Liver (tissue), 10 donors: ENCODE measurements at places on chromosomes 1 and 21. TPM values are rescaled to one million over a fixed set of nuclear protein-coding genes. Genes with fewer than 3 reads are reported as not detected.

DNA sequence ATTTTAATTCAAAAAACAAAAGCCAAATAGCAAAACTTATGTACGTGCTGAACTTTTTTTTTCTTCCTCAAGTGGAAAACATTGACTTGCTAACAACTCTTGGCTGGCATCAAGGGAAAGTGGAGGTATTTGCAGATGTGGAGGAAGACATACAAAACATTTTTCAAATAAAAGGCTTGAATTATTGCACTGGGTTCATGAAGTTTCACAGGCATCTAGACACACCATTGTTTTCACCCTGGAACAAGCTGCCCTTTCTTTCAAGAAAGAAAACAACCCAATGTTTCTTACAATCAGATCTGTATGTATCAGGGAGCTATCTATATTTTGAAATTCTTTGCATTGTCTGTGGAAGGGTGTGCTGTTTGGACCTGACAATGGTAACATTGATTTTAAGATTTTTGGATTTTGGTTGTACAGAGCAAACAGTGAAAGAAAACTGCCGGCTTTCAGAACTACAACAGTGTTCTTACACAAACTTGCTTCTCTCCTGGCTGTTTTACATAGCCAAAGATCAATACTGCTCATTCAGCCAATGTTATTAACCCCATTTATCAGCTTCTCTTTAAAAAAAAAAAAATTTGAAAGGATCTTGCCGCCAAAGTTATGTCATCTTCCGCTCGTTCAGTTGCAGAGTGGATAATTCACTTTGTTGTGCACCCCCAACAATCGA is 187.7 kb upstream of the FOXD3 start:
- no peaks in the 10 kb centered on the region for H3K27me3 ChIP-seq
- H3K4me3 ChIP-seq, result peak overlapping the region; percentile 2
- peaks cover 4% of the 10 kb centered on the region for H3K4me1 ChIP-seq
- DNase-seq, result no peak
- no peaks in the 10 kb centered on the region for H3K36me3 ChIP-seq

- no peak overlapping the region for H3K4me3 ChIP-seq
- H3K36me3 ChIP-seq, result peaks cover 16% of the 10 kb centered on the region
- DNase-seq, result no peak
- peaks cover 9% of the 10 kb centered on the region for H3K4me1 ChIP-seq
- H3K27ac ChIP-seq, result no peak overlapping the region
Measured at GRCh38 chr1:21568006-21568746, 59.0 kb downstream of the ALPL start.

Gene RGS7
- total RNA-seq, result not detected

Gene IL12RB2
- 0.50 TPM for total RNA-seq

Gene EDARADD
- 0.37 TPM for total RNA-seq

DNA sequence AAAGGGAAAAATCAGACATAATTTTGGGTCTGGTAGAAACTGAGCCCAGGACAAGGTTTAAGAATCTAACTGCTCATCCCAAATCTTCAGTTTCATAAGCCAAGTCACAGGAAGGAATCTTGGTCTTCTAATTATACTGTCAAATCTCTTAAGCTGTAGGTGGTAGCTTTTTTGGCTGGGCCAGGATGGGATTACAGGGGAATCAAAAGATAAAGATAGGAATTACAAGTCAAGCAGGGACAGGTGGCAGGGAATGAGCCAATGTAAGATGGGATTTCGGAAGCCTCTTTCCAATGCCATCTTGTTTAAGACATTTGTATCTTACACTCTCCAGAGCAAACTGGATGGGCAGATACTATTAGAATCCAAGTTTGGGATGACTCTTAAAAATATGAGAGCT is 383.5 kb downstream of the KCNH1 start:
- H3K27ac ChIP-seq, result no peak overlapping the region

Gene HTR6
- not detected for total RNA-seq
